ENCODE measurements at places on chromosomes 6 and 20.

DNA sequence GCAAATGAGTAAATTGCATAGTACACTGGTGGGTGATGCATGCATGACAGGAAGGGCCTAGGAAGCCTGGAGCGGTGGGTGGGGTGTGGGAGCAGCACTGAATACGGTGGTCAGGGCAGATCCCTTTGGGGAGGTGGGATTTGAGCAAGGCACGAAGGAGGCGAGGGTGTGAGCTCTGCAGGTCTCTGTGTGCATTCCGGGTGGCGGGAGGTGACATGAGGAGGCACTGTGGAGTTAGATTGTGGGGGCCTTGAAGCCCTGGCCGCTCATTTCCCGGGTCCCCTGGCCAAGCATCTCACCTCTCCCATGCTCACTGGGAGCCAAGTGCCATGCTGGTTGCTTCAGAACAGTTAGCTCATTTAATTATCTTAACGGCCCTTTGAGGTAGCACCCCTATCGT lies 6.2 kb upstream of the SPDEF start:
- DNase-seq, result no peak

DNA sequence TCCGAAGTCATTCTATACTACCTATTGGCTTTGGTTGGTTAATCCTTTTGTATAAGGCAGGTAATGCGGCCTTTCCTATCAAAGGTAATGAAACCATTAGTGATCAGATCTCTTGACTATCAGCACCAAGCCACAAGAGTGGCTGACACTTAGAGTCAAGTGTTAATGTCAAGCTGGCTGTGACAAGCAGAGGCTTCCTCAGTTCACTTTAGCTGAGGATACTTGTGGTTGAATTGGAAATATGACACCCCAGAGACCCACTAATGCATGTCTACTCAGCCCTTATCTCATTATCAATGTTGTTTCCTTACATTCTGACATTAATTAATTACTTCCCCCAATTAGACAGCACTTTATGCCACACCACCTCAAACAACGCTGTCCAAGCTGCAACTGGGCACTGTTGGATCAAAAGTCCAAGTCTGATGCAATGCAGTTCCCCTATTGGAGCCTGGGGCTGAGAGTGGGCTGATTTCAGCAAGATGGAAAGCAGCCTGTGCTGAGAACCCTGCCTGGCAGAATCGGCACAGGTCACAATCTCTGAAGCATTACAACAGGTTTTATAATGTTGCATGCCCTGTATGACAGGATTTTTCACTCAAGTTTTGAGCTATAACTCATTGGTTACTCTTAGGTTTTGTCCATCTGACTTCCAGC lies 273.5 kb downstream of the COL12A1 start:
- no peak for DNase-seq

DNA sequence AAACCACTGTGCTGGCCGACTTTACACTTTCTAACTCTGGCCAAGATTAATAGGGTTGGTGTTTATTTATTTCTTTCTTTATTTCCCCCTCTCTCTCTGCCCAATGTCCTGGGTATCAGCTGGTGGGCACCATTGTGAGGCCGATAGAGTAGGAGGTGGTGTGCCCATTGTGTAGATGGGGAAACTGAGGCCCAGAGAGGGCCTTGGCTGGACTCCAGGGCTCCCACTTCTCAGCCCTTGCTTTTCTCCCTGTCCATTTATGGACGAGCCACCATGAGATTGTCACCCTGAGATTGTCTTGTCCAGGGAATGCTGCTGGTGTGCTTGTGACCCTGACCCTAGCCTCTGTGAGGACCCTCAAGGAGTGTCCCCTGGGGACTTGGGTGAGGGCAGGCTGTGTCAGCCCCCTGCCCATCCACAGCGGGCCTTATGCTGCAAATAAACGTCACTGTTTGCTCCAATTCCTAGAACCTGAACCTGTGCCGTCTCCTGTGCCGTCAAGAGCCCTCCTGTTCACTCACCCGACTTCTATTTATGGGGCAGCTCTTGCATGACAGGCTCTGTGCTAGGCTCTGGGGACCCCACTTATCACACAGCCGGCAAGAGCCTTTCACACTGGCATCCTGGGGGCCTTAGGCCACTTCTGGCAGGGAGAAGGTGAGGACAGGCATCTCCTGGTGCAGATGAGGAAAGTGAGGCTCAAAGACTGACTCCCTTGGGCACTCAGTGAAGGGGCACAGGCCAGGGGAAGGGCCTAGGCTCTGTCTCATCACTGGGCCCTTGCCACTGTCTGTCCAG lies 24.8 kb downstream of the SUN5 start:
- DNase-seq, result no peak

DNA sequence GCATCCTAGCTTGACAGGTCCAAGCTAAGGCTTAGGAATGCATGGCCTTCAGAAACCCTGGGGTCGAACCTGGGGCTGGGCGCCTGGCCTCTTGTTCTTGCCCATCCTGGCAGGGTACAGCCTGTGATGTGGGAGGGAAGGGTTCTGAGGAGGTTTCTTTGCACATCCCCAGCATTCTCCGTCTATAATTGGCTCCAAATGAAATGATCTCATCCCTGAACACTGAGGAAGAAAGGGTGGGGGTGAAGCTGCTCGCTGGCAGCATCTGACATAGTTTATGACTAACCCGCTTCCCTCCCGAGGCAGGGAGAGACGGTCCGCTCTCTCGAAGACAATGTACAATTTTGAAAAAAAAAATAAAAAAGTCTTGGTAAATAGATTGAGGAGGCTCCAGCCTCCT lies 67.1 kb upstream of the ZNFX1 start:
- DNase-seq, result no peak

GRCh38 chr20:63864545-63864977 lies 509 bp upstream of the TPD52L2 start:
- no peak for DNase-seq

GRCh38 chr6:151963001-151963400 lies 155.5 kb downstream of the ESR1 start:
- no peak for DNase-seq

DNA sequence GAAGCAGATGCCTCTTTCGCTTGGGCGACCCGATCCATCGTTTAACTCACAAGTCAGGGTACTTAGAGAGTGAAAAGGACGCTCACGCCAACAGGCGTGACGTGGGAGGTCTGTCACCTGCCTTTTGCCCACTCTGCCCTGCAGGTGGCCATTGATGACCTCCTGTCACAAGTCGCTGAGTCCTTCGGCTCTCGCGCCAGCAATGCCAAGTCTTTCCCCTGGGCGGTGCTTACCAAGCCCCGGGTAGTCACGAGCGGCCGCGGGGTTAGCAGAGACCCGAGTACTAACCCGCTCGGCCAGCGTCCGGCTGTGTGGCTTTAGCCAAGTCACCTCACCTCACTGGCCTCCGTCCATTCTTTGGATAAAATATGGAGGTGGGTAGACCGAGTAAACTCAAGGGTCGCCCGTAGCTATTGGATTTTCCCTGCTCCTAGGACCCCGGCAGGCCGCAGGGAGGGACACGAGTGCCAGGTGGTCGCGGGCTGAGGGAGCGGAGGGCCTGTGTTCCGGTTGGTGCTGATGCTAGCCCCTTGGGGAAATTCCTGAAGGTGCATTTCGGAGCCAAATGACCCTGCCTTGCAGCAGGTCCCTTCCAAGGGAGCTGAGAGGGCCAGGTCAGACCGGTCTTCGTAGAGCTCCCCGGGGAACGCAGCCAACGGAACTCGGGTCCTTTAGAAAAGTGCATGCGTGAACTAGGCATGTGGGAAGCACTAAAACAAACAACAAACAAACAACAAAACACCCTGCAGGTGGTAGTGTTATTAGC lies 668 bp downstream of the PKIB start:
- DNase-seq, result peak; percentile 71

GRCh38 chr6:168170841-168171601 lies 92.0 kb upstream of the FRMD1 start:
- no peak for DNase-seq

- no peak for DNase-seq
Measured at GRCh38 chr20:6051505-6051904, 2.4 kb downstream of the LRRN4 start.

DNA sequence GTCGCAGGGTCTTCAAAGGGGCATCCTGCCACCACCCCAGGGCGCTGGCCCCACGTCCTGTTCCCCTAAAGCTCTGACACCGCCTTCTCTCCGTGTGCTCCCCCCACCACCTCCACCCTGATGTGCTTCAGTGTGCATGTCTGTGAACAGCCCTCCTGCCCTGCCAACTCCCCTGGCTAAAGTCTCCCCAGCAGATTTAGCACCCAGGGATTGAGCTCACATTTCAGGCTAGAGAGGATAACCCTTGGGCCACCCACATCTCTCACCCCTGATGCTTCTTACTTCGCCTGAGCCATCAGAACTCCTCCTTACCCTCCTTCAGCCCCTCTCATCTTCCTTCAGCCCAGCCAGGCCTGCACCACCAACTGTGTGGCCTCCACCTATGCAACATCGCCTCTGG lies 7.5 kb downstream of the TMEM151B start:
- no peak for DNase-seq

- DNase-seq, result no peak
Measured at GRCh38 chr20:37291724-37292126, 2.3 kb downstream of the MANBAL start.

GRCh38 chr6:38192487-38192886 lies 373.0 kb downstream of the ZFAND3 start:
- DNase-seq, result no peak

- no peak for DNase-seq
Measured at GRCh38 chr6:121314381-121315112, 19.7 kb downstream of the TBC1D32 start.

DNA sequence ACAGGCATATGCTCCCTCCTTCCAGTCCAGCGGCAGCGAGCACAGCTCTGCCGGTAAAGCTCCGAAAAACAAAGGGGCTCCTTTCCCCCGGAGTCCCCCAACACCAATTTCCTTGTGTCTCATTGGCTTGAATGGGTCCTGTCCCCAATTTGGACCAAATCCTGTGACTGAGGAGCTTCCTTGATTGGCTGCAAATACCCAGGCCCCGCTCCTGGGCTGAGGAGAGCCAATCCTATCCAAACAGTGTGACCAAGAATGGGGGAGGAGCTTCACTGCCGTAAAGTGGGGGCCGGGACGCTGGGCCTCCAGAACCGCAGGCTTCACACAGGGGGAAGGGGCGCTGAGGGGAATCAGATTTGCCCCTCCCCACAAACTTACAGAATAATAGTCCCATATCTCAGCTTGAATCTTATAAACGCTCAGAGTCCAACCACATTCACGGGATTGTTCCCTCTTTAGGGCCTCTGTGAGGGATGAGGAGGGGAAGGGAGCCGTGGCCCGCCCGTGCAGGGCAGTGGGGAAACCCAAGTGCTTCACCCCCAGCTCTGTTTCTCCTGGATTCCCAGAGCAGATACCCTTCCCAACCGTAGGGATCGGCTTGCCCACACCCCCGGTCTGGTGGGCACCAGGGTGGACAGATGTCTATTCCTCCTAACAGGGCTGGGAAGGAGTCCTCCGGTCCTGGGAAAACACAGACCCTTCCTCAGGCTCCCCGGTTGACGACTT lies 141.0 kb upstream of the MLN start:
- DNase-seq, result no peak

- DNase-seq, result no peak
Measured at GRCh38 chr6:15672291-15672690, 9.5 kb upstream of the DTNBP1 start.

GRCh38 chr20:62480318-62480717 lies 4.5 kb upstream of the GATA5 start:
- DNase-seq, result no peak

GRCh38 chr6:170147832-170148708 lies 142.8 kb downstream of the DLL1 start:
- no peak for DNase-seq

DNA sequence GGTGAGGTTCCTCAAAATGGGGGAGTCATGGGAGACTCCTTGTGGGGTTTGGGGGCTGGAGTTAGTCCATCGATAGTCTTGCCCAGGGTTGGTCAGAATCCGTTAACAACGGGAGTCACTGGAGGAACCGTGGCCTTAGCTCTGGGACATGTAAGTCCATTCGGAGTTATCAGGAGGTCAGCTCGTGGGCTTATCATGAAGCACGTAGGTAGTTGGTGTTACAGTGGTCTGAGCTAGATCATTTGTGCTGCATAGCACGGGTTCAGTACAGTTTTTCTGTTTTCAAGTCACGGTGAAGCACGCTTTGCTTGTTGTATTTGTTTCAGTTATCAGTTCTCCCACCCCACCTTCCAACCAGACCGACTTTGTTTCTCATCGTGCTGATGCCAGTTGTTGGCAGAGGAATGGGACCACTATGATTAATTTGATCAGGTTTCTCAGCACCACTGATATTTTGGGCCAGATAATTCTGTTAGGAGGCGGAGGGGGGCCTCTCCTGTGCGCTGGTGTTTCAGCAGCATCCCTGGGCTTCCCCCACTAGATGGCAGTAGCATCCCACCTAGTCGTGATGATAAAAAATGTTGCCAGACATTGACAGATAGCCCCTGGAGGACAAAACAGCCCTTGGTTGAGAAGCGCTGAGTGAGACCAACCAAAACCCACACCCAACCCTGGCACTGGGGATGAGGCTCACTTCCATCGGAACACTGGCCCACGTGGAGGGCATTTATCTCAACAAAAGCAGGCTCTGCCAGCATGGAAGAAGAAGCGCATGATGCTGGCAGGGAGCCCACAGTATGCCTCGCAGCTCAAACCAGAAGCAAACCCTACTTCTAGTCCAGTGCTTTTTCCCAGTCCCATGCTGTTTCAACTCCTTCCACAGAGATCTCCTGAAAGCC lies 2.2 kb upstream of the APMAP start:
- peak; percentile 88 for DNase-seq

DNA sequence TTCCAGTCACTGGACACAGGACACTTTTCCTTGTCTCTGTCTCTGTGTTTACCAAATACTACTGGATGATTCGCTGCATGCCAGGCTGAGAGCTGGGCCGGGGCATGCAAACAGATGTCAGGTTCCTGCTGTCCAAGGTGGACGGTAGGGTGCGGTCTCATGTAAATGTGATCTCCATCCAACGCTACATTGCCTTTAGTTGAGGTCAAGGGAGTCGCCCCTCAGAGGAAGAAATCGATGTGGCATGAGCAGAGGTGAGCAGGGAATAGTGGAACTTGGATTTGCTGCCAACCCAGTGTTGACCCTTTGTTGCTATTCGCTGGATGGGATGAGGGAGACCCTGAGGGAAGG lies 9.8 kb upstream of the TOX2 start:
- DNase-seq, result no peak

DNA sequence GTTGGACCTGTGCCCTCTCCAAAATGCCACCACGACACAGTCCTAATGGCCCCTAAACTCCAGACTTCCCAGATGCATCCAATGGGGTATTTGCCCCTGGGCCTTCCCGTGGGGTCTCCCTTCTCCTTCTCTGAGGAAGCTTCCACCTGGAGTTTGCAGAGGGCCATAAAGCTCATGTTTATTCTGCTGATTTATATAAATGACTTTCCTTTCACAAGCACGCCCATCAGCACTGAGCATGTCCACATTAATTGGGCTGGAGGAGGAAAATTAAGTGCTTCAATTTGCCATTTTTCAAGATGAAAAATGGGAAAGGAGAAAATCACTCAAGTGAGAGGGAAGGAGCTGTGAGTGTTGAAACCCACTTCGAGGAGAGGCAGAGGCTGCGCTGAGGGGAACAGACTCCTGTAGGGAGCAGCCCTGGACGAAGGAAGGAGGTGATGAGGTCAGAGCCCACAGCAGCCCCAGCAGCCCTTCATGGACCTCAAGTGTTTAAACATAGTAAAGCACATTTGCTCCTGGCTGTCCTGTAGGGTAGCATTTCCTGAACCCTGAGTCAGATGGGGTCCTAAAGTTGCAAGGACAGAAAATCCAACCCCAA lies 434.9 kb upstream of the SULF2 start:
- no peak for DNase-seq
